ENCODE measurements at places on chromosomes 6 and 20.

GRCh38 chr6:155504848-155505607 lies 49.4 kb upstream of the NOX3 start:
- DNase-seq = no peak

DNA sequence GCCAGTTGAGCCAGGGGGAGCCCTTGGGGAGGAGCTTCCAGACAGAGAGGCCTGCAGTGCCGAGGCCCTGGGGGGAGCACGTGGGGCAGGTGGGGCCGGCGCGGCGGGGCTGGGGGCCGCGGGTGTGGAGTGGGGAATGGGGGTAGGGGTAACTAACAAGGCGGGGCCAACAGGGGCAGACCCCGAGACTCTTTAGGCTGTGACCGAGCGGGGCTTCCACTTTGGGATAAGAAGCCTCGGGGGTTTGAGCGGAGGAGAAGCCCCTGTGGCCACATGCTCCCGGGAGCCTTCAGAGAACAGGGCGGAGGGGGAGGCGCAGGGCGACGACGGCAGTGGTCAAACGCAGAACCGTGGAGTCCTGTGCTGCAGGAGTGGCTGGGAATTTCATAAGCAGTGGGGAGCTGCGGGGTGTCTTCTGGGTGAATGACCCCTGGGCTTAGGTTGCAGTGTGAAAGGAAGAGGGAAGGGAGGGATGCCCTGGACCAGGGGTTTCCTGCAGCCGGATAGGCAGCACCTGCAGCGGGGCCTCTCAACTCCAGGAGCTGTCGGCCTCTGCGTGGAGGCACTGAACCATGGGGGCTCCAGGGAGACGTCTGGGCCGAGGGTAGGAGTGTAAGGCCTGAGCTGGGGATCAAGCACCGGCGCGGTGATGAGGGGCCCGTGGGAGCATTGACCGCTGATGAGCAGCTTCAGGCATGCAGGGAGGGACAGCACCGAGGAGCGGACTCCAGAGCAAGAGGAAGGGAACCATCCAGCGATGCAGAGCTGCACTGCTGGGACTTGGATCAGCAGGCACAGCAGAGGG lies 121.0 kb downstream of the SYNDIG1 start:
- no peak for DNase-seq

GRCh38 chr6:14664621-14665315 lies 547.2 kb downstream of the CD83 start:
- no peak for DNase-seq

DNA sequence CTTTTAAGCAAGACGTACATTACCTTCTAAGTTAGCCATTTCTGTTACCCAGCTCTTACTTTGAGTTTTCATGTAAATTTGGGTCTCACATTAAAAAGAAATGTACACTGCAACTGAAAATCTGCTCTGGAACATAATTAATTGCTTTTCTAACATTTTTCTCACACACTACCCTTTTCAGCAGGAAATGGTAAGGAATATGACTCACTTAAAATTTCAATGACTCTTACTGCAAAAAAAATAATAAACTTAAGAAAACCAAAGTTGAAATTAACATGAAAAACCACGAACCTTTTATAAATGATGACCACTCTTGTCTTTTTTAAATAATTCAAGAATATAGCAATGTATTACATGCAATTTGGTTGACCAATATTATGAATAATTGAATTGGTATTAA lies 1.3 kb downstream of the CGA start:
- DNase-seq = no peak

- no peak for DNase-seq
Measured at GRCh38 chr20:50318710-50319109, 128.1 kb downstream of the CEBPB start.

DNA sequence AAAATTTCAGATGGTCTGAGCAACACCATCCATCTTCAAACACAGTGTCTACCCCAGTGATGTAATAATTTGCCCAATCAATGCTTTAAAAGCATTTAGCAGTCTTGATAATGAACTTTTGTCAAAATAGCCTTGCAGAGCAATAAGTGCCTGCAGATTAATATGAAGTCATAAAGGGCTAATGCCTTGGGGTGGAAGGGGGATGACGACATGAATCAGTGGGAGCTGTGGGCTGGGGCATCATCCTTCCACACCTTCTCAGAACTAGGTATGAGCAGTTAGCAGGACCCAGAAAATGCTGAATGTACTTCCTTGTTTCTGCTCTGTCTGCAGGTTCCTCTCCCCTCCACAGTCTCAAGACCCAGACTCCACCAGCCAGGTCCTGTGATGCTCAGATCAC lies 166.2 kb upstream of the MAFB start:
- no peak for DNase-seq

DNA sequence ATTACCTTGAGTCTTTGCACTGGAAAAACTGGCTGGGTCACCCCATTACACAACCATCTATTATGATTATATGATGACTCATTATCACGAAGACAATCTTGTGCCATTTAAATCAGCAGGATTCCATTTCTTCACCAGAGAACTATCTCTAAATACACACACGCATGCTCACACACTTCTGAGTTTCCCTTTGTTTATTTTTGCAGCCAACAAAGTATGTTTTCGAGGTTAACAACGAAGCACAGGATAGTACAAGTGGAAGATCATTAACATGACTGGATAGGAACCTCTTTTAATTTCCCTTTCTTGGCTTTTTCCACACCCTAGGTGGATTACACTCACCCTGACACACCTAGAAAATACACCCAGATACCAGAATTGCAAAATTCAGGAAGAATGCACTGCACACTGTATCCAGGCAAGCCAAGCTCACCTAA lies 18.9 kb downstream of the PERP start:
- DNase-seq = no peak

GRCh38 chr20:57330998-57331397 lies 1.4 kb downstream of the SPO11 start:
- no peak for DNase-seq

GRCh38 chr6:7650878-7651277 lies 60.9 kb downstream of the SNRNP48 start:
- DNase-seq = no peak

- DNase-seq = no peak
Measured at GRCh38 chr20:11409561-11409960, 508.1 kb upstream of the BTBD3 start.

DNA sequence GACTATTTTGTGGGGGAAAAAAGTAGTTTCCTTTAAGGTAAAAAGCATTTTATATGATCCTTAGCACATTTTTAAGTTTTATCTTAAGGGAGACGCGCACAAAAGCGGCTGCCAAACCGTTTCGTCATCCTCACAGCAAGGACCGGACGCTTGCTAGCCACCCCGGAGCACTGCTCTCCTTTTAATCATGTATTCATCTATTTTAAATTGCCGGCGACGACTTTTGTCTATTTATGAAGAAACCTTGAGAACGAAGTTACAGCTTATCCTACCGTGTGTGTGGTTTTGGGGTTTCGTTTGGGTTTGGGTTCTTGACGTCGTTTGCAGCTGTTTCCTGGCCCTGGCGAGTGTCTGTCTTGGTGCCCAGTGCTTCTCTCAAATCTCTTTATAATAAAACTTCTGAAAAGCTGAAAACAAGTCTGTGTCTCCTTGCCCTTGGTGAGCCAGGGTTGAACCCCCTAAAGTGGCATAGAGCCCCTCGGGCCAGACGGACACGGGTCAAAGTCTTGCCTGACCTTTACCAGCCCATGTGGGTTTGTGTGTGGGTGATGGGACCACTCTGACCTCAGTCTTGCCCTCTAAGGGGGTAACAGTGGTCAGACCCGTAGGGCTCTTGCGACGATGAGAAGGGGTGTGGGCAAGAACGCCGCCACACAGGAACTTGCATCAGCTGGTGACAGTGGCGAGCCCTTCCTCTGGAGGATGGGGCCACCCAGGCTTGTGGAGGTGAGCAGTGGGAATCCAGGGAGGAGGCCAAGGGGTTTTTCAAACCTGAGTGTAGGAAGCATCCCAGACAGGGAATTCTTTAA lies 117.6 kb downstream of the JPH2 start:
- DNase-seq = no peak

- no peak for DNase-seq
Measured at GRCh38 chr6:91580635-91581034, 993.8 kb upstream of the MAP3K7 start.

- DNase-seq = no peak
Measured at GRCh38 chr20:39825950-39826349, 863.1 kb downstream of the MAFB start.

GRCh38 chr6:24994812-24995211 lies 59.1 kb upstream of the RIPOR2 start:
- DNase-seq = no peak
